ENCODE measurements at places on chromosomes 1 and 21.

DNA sequence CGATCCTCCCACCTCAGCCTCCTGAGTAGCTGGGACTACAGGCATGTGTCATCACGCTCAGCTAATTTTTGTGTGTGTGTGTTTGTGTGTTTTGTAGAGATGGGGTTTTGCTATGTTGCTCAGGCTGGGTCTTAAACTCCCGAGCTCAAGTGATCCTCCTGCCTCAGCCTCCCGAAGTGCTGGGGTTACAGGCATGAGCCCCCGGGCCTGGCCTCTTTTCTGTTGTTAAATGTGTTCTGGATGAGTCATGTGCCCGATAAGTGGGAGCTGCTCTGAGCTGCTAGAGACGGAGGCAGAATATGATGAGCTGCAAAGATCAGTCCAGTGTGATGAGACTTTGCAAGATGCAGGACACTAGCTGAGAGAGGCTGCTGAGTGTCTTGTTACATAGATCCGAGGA, 75.5 kb downstream of the VPS13D start:
- DNase-seq = no peak

DNA sequence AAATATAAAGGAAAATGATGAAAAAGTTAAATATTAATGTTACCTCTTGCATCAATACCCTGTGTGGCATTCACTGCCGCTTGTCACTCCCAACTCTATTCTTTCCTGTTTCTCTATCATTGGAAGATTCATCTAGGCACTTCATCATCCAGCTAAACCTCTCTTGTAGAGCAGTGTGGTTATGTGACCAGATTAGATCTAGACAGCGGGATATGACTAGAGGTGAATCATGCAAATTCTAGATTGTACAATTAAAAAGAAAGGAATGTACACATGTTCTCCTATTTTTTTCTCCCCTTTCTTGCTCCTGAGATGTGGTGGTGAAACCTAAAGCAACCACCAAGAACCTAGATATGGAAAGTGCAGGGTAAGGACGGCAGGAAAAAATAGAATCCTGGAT, 174.1 kb downstream of the LBR start:
- DNase-seq = peak; percentile 71

- no peak for DNase-seq
These were observed 44.0 kb upstream of the LRP8 start for GRCh38 chr1:53371851-53372250.

GRCh38 chr1:99131546-99131945, 126.9 kb upstream of the PLPPR5 start:
- DNase-seq = no peak

GRCh38 chr1:30085811-30086770, 637.3 kb downstream of the MATN1 start:
- DNase-seq = peak; percentile 63

- peak; percentile 45 for DNase-seq
These were observed 23.4 kb downstream of the CTBS start for GRCh38 chr1:84550826-84551225.

- no peak for DNase-seq
These were observed 152.9 kb downstream of the TM2D1 start for GRCh38 chr1:61572046-61572445.

GRCh38 chr1:153509729-153510354, 25.9 kb downstream of the S100A6 start:
- peak; percentile 59 for DNase-seq

DNA sequence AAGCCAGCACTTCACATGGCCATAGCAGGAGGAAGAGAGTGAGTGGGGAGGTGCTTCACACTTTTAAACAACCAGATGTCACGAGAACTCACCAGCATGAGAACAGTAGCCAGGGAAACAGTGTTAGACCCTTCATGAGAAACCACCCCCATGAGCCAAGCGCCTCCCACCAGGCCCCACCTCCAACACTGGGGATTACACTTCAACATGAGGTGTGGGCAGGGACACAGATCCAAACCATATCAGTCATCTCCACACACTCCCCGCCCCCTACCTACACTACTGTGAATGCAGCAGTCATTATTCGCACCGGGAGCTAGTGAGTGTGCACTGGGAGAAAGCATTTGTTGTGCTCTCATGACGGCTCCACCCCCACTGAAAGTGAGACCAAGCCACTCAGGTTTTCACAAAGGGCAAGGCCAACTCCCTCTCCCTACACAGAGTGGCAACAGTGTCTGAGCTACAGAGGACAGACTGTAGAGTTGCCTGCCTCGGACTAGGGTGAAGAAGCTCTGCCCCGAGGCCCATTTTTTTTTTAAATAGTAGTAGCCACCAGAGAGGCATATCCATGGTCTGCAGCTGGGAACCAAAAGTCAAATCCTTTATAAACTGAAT, 125.6 kb downstream of the BARHL2 start:
- no peak for DNase-seq

- DNase-seq = no peak
These were observed 275.4 kb downstream of the RPS6KC1 start for GRCh38 chr1:213326281-213327016.

DNA sequence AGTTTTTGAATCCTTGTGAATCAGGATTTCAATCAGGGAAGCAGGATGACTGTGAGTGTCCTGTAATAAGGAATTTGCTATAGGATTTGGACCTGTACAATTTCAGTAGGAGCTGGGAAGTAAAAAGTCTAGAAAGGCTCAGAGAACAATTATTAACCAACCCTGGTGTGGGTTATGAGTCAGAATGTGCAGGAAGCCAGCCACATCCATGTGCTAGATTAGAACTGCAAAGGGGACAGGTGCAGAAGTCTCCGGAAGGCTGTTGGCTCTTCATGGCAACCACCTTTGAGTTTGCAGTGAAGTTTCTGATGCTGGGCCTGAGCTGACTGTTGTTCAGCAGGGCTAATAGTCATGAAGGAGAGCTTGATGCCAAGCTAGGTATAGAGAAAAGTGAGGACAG, 70.7 kb downstream of the SPATA46 start:
- DNase-seq = peak; percentile 46

DNA sequence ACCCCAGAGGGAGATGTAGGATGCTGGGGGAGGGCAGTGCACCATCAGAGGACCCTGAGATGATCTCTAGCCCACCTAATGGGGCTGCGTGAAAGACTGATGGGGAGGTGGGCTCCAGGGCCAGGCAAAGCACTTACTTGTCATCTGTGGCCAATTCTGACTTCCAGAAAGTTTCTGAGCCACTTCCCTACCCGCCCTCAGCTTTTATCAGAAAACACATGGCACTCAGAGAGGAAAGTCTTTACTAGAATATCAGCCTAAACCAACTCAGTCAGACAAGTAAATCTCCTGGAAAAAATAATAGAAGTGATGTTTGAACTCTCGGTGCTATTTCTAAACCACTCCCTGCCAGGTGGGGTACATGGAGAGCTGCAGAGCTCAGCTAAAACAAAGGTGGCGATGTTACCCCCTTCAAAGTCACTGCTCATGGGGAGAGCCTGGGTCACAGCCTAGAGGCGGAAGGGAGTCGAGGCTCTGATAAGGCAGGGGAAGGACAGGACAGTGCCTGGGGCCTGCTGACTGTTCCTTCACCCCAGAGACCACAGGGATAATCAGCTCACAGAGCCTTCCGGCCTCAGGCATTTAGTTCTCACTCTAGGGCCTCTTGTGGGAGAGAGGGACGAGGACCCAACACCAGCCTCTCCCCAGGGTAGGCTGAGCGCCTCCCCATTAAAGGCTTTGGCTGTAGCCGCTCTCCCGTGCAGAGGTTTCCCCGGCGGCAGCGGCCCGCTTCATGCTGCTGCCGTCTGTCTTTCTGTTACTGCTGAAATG, 14.2 kb downstream of the SMIM12 start:
- DNase-seq = no peak

- DNase-seq = no peak
These were observed 113.1 kb upstream of the BMP8A start for GRCh38 chr1:39378377-39378776.

GRCh38 chr1:38500352-38500751, 359.2 kb downstream of the RRAGC start:
- no peak for DNase-seq

GRCh38 chr1:5990913-5991312, 1.3 kb downstream of the NPHP4 start:
- peak; percentile 34 for DNase-seq

Data from cardiac fibroblast (primary cell).